Effector CD8-positive, alpha-beta T cell (primary cell): ENCODE measurements at places on chromosomes 5 and 9.

GRCh38 chr9:37273595-37273994 lies 148.9 kb upstream of the GRHPR start:
- DNase-seq = no peak

DNA sequence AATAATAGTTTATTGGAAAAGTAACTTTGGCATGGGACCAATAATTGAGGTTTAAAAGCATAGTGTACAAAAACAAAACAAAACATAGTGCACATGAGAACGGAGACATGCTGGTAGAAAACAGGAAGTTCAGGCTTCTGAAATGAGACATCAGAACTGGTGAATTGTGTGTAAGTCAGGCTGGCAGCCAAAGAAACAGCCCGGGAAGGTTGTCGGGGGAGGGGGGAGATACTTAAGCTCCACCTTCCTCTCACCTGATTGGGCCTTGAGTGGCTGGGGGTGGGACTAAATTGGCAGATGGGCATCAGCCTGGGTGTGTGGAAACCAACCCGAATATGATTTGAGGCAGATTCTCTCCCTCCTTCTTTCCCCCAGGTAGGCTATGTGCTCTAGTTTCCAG lies 256.3 kb downstream of the SMARCA2 start:
- no peak for DNase-seq

GRCh38 chr5:136208916-136209315 lies 16.0 kb upstream of the SMIM32 start:
- no peak for DNase-seq

- DNase-seq = no peak
Observed at GRCh38 chr5:168766426-168766700, 187.2 kb upstream of the PANK3 start.
